NB4 (cell line): ENCODE measurements at places on chromosomes 5 and 9.

- no peak for DNase-seq
Measured at GRCh38 chr5:1106385-1107166, 5.3 kb downstream of the SLC12A7 start.

DNA sequence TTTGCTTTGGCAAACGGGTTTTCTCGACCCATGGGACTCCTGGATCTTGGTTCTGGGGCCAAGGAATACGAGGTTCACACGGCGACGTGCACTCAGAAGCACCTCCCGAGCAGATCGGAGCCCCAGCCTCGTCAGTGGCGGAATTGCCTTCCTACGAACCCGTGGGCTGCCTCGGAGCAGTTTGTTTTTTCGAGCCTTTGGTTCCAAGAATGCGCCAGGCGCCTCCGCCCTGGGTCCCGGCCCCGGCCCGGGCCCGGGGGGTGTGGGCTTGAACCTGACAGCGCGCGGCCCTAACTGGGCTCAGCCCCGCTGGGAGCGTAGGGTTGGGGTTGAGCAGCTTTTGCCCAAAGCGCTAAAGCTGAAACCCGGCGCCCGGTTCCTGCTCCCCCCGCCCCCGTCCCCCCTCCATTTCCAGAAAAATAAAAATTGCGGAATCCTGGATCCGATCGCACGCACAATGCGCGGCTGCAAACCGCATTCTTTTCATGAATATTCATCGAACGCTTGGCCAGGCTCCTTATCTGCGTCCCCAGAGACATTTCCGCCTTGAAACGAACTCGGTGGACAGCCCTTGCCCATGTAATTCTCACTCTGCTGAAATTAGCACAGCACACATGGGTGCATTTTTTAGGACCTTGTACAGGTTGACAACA is 1.0 kb downstream of the BASP1 start:
- peak; percentile 78 for DNase-seq

DNA sequence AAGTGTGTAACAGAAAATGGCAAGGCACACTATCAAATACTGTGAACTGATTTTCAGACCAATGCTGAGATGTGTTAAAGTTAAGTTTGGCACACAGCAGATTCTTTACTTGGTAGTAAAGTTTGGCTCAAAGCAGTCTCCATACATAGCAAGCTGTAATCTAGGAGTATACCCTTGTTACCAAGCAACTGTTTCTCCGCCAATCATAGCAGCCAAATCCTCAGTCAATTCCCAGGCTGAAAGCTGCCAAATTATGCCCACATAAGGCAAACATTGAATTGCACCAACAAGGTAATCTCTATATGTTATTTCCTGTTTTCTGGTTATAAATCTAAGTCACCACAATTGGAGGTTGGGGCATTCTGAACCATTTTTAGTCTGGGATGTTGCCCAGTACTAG is 345.7 kb downstream of the DEPDC1B start:
- no peak for DNase-seq

GRCh38 chr9:106503759-106504158 is 359.2 kb upstream of the ZNF462 start:
- DNase-seq, result no peak

DNA sequence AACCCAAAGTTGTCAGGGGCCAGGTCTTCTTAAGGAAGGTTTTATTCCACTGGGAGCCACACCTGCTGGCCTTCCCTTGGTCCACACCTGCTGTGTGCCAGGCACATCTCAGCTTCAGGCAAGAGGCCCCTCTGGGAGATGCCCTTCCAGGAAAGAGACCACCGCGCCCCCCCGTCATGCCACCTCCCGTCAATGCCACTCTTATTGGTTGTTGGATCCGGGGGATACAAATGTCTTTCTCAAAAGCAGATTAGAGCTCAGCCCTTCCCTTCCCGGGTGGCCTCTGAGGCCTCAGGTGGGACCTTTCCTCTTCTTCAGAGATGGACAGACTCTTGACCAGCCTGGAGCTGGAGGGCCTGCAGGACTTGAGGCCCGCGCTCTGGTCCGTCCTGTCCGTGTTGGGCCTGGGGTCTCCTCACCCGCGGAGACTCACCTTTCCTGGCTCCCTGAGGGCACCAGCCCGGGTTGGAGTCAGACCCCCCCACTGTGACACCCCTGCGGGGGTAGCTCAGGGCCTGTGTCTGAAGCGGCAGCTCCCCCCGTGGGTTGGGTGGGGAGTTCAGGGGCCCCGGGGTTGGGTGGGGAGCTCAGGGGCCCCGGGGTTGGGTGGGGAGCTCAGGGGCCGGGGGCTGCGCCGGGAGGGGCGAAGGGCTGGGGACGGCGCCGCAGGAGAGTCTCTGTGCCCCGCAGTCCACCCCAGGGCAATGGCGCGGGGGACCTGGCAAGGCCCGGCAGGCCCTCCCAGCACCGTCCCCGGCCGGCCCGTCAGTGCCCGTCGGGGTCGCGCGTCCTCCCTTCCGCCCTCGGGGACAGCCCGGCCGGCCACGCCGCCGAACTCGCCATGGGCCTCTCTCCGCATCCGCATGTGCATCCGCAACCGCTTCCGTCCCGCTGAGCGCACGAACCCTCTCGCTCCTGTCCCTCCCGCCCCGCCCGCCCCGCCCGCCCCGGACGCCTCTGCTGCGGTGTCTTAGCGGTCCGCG is 3.7 kb upstream of the SLC9A3 start:
- peak; percentile 62 for DNase-seq

DNA sequence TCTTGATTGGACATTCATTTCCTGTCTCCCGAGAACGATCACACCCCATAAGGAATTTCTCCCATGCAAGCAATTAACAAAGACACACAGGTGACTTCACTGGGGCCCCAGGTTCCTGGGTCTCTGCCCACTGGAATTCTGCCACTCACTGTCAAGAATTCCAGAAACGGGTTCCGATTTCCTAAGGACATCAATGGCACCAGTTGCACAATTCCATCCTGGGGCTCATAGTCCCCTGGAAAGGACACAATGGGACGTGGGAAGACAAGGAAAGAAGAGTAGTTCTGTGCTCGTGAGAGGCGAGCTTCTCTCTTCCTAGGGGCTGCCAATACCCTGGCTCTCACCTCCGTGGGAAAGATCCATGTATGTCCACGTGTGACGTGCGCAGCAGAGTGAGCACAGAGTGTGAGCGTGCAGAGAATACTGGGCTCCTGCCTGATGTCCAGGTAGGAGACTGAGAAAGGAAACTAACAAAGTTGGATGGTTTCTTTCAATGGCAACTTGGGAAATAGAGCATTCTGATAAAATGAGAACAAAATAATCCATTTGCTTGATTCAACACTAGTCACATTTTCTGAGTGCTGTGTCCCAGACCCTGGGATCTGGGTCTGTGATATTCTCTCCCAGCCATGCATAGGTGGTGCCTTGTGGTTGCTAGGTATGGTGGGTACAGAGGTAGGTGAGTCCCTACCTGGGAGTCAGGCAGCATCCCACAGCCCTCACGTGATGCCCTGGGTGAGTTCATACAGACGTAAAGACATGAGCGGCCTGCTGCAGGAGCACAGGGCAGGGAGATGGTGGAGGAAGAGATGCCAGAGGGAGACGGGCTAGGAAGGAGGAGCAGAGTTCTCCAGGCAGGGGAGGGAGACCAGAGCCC is 159.8 kb downstream of the COL23A1 start:
- no peak for DNase-seq

- DNase-seq, result no peak
Measured at GRCh38 chr9:18747595-18747994, 273.6 kb downstream of the ADAMTSL1 start.

- no peak for DNase-seq
Measured at GRCh38 chr5:141870871-141871270, 7.3 kb downstream of the PCDH1 start.

DNA sequence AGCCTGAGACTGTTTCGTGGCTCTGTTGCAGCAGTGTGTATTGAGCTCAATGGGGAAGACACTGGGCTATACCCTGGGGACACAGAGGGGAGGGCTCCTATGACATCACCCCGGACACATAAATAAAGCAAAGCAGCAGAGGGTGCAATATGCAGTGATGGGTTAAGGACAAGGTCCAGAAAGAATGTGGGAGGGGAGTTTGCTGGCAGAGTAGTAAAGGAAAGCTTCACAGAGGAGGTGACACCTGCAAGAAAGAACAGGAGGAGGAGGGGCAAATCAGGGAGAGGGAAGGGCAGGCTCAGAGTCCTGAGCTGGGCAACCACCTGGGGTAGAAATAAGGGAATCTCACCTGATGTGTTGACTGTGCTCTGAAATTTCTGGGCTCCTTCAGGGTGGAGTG is 35.3 kb upstream of the CDKN2AIPNL start:
- DNase-seq, result peak; percentile 89

DNA sequence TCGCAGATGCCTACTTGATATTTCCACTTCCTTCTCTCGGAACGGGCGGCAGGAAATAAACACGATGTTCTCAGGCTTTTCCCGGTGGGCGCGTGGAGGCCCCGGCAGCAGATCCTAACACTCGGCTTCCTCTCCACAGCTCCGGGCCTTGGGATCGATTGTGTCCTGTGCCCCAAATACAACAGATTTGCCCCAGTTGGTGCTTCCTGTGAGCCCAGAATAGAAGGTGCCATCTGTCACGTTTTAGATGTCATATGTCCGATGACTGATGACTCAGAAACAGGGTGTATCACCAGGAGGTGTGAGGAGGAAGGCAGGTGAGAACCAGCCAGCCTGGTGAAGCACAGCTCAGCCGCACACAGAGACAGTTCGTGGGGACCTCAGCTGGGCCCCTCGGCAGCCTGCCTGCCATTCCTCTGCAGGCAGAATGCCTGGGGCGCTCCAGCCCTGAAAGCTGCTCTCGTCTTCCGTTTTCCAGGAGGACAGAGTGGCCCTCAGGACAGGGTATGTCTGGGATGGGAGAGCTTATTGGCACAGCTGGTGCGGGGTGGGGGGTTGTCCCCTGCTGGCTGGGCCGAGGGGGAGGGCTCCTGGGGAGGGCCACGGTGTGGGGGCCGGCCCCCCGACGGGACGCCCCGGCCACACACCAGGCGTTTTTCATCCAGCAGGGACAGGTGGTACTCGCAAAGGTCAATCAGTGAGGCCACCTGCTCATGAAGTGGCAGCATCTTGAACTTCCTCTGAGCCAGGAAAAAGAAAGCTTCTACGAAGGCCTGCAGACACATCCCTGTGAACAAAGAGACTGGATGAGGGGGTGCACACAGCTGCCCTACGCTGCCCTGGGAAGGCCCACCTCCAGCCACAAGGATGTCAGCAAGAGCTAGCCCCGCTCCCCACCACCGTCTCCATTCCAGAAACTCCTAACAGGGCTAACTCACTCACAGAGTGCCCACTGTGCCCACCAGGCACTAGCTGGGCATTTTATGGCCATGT is 171.0 kb downstream of the DAB2IP start:
- DNase-seq, result no peak

GRCh38 chr9:68614121-68614520 is 73.4 kb upstream of the TMEM252 start:
- no peak for DNase-seq

- peak; percentile 77 for DNase-seq
Measured at GRCh38 chr9:4750023-4750673, 9.1 kb upstream of the AK3 start.

- no peak for DNase-seq
Measured at GRCh38 chr5:88119535-88120125, 149.0 kb downstream of the TMEM161B start.

GRCh38 chr5:76807296-76807695 is 11.5 kb upstream of the F2RL1 start:
- DNase-seq, result no peak

GRCh38 chr5:156589104-156589945 is 260.8 kb upstream of the PPP1R2B start:
- DNase-seq, result no peak

DNA sequence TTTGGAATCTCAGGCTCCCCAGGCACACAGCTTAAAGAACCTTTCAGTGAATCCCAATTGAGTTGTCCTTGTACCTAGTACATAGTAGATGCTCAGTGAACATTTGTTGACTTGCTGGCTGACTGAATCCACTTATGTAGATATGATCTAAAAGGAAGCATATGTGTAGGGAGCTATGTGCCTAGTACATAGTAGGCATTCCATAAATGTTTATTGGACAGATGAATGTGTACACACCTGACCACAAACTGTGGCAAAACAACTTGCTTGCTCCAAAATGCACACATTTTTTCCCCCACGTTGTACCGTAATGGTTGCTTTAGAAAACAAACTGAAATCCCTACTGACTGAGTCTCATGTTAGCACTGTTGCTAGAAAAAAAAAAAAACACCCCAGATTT is 80.2 kb upstream of the IL12B start:
- DNase-seq, result no peak

GRCh38 chr5:151703227-151703626 is 16.5 kb upstream of the SPARC start:
- DNase-seq, result no peak

DNA sequence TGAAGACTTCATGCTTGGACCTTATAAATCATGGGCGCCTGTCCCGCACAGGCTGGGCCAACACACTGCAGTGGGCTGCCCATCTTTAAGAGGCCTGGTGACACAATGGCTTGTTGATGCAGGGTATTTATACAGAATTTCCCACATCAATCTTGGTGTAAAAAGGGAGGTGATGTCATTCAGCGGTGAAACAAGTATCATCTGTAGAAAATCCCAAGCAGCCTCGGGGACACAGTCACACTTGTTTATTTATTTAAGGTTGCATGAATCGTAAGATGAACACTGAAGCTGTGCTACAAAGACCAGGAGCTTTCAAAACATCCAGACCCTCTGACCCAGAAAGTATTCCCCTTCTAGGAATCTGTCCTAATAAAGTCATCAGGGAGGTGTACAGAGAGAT is 40.5 kb downstream of the SMIM23 start:
- DNase-seq, result no peak

DNA sequence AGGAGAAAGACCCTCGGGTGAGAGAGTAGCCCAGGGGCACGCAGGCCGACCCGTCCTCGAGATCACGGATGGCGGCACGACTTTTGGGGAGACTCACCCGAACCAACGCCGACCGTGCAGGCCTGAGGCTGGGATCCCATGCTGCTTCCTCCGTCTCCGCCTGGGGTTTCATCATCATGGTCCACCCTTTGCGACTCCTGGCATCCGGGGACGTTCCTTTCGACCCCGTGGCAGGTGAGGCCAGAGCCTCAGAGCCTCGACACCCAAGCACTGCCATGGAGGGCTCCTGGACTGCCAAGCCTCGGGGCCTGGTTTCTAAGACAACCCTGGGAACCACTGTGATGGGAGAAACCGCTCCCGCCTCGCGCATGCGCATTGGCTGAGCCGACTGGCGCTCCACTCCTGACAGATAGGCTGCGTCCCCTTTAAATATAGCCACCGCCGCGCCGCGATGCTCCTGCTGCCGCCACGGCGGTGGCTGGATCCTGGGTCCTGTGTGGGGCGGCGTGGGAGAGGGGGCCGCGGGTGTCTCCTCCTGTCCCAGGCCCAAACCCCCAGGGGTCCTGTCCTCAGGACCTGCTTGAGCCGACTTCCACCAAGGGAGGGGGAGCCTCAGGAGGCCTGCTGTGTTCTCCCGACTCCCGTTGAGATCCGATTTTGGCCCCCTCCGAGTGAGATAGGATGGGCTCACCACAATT is 481.6 kb downstream of the SPATA31A7 start:
- no peak for DNase-seq

DNA sequence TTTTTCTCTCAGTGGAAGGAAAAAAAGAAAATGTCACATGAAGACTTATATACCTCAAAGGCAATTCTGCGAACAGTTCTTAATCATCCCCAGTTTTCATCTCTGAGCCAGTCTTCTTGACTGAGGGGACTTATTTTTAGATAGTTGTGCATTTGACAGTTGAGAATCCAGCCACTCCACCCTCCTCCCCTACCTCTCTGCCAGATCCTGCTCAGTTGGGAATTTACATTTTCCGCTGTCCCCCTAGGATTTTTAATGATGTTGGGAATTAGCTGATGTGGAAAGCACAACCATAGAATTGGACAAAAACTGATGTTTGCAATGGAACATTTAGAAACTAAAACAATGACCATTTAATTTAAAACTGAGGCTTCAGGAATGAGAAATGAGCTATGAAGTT is 194.3 kb upstream of the PIK3R1 start:
- no peak for DNase-seq
